Body of pancreas (tissue), 4 donors: ENCODE measurements at places on chromosomes 12 and 14.

GRCh38 chr12:93603762-93604161 lies 31.3 kb downstream of the SOCS2 start:
- DNase-seq = no peak

DNA sequence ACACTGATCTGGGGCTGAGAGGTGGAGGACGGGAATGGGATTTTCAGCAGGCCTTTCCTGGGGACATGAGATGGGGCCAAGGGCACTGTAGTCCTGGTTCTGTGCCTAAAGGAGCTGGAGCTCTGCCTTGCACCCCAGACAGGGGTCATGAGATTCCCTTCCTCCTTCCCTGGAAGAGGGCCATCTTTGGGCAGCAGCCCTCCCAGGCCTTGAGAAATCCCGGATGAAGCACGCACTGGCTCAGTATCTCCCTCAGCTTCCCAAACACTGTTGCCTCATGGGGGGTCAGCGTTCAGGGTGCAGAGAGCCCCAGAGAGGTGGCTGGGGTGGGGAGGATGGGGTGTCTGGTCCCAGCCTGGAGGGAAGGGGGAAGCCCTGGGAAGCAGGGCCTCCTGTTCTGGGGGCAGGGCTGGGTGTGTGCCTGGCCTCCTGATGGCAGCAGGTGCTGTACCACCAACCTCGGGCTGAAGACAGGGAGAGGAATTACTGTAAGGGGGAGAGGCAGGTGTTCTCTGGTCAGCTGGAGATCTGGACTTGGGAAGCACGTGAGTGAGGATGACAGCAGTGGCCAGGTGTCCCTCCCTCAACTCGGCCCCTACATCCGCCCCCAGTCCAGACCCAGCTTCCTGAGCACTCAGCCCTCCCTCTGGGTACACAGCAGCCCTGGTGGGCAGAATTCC lies 8.4 kb upstream of the NR4A1 start:
- DNase-seq = no peak

GRCh38 chr12:98403936-98404335 lies 111.5 kb upstream of the TMPO start:
- no peak for DNase-seq

DNA sequence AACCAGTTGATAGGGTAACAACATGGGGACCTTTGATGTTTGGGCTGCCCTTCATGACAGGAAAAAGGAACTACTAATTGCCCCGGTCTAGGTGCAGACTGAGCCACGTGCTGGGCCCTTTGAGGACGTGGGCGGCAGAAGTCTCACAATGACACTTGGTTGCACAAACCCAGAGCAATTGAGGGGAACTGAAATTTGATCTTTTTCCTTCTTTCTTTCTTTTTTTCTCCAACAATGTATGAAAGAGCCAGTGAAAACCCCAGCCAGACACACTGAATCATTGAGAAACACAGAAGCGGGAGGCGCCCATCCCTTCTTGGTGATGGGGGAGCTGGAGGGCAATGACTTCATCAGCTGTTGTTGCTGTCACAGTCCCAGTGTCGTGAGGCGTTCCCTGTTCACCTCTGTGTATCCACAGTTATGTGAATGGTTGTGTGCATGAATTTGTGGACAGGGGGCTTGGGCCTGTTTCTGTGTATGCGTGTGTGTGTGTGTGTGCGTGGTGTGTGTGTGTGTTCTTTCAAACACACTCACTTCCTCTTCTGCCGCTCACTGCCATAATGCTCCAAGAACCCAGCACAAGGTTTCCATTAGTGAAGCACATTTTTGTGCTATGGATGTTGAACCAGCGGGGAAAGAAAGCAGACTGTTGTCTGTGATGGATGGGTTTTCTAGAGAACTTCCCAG lies 137.5 kb upstream of the CCND2 start:
- peak; percentile 8 for DNase-seq
